ENCODE measurements at places on chromosomes 2 and 18. TPM values are rescaled to one million over a fixed set of nuclear protein-coding genes. Genes with fewer than 3 reads are reported as not detected.

DNA sequence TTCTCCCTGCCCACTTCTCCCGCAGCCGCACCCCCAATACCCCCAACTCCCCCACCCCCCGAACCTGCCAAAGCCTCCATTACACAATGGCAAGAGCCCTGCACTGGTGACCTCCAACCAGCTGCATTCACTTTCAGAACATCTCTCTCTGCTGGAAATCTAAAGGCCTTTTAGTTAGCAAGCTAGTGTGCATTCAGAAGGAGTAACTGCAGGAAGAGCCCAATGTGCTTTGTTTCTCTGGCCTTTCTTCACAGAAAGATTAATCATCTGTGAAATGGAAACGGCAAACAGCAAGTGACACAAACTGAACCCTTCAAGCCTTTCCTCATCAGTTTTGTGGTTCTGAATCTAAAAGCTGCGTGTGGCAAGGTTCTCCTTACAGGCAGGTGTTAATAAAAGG, 124.2 kb downstream of the OLA1 start:
- H3K4me1 ChIP-seq = no peaks in the 10 kb centered on the region
- no peaks in the 10 kb centered on the region for H3K27me3 ChIP-seq
- H3K4me3 ChIP-seq = no peak overlapping the region
- no peak for DNase-seq
- H3K36me3 ChIP-seq = peaks cover 2% of the 10 kb centered on the region

The CFC1 gene
- not detected for total RNA-seq

GRCh38 chr18:36366994-36367839, 69.7 kb downstream of the FHOD3 start:
- no peaks in the 10 kb centered on the region for H3K36me3 ChIP-seq
- H3K4me3 ChIP-seq = no peak overlapping the region
- H3K4me1 ChIP-seq = no peaks in the 10 kb centered on the region
- no peak overlapping the region for H3K27ac ChIP-seq
- no peak for DNase-seq
- peaks cover 5% of the 10 kb centered on the region for H3K27me3 ChIP-seq

DNA sequence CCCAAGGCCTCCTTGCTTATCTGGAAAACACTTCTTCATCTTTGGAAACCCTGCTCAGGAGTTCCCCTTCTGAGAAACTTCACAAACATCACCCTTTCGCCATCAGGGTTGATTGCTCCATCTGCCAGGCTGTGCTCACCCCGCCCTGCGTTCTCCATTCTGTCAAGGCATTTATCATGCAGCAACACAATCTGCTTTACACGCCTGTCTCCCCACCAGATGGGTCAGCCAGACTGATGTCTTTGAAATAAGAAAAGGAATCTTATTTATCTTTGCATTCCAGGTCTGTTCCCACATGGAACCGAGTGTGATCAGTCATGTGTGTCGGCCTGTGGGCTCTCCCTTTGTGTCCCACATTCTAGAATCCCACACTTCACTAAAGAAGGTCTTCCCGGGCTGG, 110.0 kb upstream of the ARL4C start:
- H3K4me1 ChIP-seq = peaks cover 10% of the 10 kb centered on the region
- H3K27ac ChIP-seq = no peak overlapping the region
- no peaks in the 10 kb centered on the region for H3K27me3 ChIP-seq
- DNase-seq = no peak

DNA sequence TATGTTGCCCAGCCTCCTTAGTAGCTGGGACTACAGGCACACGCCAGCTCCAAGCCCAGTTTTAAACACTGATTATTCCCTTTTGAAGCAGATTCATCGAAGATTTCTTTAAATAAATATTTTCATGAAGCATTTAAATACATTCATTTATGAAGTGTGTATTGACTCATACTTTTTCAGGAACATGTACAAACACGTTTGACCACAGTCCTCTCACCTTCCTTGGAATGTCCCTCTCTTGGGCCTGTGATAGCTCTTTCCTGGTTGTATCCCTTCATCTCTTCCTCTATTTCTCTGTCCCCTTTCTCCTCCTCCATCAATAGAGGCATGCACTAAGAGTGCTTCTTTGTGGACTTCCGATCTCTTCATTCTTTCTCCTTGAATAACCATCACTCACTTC, 2.5 kb downstream of the PSTPIP2 start:
- H3K27me3 ChIP-seq = peaks cover 12% of the 10 kb centered on the region
- no peak overlapping the region for H3K27ac ChIP-seq
- no peak for DNase-seq
- no peaks in the 10 kb centered on the region for H3K36me3 ChIP-seq
- no peak overlapping the region for H3K4me3 ChIP-seq
- H3K4me1 ChIP-seq = peaks cover 21% of the 10 kb centered on the region

DNA sequence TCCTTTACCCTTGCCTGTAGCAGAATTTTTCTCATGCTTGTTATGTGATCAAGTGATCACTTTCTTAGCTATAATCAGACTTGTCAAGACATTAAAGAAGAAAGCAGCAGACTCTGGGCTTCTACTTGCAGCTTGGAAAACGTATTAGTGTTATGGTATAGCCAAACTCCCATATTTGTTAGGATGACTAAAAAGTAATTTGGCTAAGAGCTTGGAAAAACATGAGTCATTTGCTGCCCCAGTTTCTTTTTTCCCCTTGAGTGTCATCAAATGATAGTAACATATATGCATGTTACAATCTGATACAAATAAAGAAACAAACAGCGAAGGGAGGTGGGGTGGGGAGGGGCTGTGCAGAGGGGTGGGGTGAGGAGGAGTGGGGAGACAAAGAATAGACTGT, 155.5 kb downstream of the IKZF2 start:
- no peaks in the 10 kb centered on the region for H3K4me1 ChIP-seq
- H3K4me3 ChIP-seq = no peak overlapping the region
- no peak overlapping the region for H3K27ac ChIP-seq
- H3K27me3 ChIP-seq = no peaks in the 10 kb centered on the region
- no peaks in the 10 kb centered on the region for H3K36me3 ChIP-seq
